ENCODE measurements at places on chromosomes 5 and 9.

- DNase-seq: no peak
Observed at GRCh38 chr5:173742432-173742816, 126.0 kb upstream of the BOD1 start.

- DNase-seq: no peak
Observed at GRCh38 chr5:123814801-123815470, 303.0 kb downstream of the CSNK1G3 start.

- no peak for DNase-seq
Observed at GRCh38 chr9:127731938-127732337, 3.2 kb downstream of the TOR2A start.

DNA sequence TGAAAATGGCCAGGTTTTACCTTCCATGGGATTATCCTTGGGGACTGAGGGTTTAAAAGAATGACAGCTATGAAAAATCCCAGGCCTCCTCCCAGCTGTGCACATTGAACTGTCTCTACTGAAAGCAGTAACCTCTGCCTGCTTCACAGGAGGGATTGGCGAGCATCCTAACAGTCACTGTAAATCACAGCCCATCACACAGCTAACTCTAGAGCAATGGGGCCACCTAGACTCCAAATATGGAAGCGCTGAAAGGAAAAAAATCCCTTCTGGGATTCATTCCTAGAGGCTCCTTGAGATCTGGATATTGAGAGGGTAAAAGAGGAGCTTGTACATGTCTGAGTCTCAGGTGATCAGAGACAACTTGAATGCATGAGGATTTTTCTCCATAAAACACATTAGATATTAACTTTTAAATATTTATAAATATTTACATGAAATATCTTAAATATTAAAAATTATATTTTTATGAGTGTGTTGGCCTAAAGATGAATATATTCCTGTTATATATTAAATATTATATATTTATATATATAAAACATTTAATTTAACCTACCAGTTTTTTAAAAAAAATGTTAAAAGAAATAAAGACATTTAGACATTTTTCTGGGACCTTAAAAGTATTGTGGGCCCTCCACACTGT is 133.8 kb upstream of the SLC24A2 start:
- DNase-seq: peak; percentile 53

- DNase-seq: no peak
Observed at GRCh38 chr9:27212621-27213020, 84.3 kb downstream of the EQTN start.

DNA sequence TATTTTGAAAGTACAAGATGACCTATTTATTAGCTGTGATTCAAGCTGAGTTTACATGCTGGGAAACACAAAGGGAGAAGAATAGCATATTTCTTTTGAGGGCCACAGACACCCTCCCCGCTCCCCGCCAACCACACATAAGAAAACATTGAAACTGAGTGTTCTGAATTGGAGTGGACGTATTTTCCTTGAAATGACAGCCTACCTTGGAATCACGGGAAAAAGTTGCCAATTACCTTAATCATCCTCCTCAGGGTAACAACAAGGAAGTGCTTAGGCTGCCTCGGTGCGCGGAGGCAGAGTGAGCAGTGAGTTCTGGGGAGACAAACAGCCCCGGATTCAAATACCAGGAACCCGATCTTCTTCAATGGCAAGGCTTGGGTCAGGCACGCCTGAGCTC is 31.4 kb downstream of the CFAP77 start:
- DNase-seq: no peak

DNA sequence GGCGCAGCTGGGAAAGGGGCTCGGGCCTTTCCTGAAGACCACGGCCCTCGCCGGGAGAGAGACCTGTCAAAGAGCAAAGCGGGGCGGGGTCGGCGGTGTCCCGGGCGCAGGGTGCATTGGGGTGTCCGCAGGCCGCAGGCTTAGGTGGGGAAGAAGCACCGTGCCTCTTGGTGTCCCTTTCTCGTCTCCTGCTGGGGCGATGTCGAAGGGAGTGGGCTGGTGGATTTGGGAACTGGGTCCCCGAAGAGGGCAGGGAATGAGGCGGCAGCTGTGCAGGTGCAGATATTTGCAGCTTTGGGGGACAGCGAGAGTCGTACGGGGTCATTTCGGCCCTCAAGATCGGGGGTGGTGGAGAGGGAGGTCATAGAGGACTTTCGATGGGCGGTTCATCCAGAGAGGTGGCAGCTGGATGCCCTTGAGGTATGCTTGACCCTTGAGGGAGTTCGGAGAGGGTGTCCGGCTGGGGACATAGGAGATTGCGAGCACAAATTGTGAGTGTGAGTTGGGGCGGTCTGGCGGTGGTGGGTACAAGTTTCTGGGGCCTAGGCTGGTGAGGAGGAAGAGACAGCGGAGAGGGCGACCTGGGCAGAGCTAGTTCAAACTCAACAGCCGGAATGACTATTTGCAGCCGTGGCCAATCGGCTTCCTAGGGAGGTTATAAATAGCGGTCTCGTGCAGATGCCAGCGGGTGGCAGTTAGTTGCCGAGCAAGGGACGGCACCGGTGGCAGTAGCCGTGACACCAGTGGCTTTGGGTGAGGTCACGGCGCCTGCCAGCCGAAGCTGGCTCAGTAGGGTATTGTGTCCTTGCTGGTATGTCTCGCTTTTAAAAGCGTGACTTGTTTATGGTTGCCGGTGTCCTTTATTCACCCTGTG is 601 bp downstream of the NNT start:
- peak; percentile 65 for DNase-seq
